ENCODE measurements at places on chromosomes 16 and 17.

- peak; percentile 2 for DNase-seq
These were observed 482.6 kb downstream of the NPIPA7 start for GRCh38 chr16:16861546-16861945.

GRCh38 chr17:27268394-27269085 lies 25.4 kb upstream of the WSB1 start:
- DNase-seq, result no peak

DNA sequence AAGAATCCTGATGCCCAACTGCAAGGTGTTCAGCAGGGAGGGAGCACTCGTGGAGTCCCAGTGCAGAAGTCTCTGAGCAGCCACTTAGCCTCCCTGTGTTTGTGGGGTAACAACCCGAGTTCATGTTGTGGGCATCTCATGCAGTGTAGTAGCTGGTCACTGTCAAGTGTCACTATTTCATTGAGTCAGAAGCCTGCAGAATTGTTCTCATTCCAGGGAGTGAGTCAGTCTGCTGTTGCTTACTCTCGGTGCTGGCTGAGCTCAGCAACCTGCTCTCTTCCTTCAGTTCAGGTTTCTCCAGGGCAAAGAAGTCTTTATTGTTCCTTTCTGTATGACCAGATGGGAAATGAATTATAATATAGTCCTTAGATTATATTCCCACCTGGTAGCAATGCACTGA lies 24.1 kb downstream of the HMOX2 start:
- no peak for DNase-seq

- no peak for DNase-seq
These were observed 1.3 kb upstream of the ACLY start for GRCh38 chr17:41919840-41920579.

DNA sequence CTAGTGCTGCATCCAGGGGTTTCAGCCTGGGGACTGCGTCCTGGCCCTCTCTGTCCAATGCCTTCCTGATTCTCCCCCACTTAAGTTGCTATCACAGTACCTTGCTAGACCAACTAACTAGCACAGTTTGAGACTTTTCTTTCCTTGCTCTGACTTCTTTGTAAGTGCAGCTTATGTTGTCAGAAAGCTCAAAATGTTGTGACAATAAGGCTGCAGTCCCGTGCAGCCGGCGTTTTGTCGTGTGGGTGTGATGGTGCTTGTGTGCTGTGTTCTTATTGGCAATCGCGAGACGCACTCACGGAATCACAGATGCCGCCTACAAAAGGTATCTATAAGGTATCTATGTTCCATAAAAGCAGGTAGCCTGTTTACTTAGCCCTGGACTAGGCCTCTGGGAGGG lies 132.8 kb downstream of the PRKCA start:
- no peak for DNase-seq

DNA sequence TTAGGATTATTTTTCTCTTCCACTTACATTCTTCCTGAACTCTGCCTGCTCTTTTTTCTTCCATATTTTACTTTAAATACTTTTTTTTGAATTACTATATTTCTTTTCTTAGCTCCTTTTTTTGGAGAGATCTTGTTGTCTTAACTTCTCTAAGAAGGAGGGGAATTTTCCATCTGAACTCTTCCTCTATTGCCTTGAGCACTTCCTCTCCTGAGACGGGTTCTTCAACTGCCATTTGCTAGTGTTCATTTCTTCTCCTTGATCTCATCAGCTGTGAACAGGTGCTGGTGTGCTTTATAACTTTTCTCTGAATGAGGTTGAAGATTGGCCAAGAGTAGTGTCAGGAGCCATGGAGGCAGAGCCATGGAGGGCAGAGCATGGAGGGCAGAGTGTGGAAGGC lies 15.1 kb upstream of the CD300LD start:
- no peak for DNase-seq

DNA sequence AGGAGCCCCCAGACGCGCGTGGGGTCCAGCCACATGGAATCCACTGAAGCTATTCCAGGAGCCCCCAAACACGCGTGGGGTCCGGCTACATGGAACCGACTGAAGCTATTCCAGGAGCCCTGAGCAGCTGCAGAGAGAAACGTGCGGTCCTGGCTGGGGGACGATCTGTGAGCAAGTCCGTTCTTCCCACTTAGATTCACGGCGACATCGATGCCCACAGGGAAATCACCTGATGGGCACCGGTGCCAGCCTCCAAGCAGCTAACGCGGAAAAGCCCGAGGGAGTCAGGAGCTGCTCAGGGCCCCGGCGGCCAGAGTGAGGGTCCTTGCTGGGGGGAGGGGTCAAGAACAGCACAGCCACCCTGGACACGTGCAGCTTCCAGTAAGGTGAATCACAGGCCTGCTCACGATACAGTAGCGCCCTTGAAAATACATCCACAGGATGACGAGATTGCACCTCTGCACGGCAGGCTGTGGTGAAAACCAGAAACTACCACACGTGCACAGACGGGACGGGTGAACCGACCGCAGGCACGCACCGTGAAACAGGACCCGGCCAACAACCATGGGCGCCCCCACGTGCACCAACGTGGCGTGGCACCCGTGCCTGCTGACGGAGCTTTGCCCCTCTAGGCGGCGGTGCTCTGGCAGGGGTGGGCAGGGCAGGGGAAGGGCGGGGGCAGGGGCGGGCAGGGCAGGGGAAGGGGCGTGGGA lies 77.7 kb upstream of the GNG13 start:
- DNase-seq, result peak; percentile 20

GRCh38 chr16:75087375-75087979 lies 29.1 kb downstream of the LDHD start:
- no peak for DNase-seq

DNA sequence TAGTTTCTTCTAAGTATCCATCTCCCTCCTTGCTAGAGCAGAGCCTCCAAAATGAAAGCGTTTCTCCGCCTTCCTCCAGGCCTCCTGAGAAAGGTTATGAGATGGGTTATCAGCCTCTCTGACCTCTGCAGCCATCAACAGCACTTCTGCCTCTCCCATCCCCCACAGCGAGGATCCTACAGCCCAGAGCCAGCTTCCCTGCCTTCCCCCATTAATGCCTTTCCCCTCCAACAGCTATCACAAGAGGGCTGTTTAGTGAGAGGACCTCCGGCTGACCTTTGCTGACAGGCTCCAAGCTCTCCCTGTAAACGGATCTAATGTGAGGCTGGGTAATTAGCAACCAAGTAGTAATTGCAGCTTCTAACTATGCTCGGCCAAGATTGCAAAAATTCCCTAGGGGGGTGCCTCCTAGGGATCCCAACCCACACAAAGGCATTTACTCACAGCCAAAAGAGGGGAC lies 55.8 kb downstream of the ZFHX3 start:
- DNase-seq, result no peak

- no peak for DNase-seq
These were observed 149.3 kb downstream of the ENGASE start for GRCh38 chr17:79223953-79224352.

DNA sequence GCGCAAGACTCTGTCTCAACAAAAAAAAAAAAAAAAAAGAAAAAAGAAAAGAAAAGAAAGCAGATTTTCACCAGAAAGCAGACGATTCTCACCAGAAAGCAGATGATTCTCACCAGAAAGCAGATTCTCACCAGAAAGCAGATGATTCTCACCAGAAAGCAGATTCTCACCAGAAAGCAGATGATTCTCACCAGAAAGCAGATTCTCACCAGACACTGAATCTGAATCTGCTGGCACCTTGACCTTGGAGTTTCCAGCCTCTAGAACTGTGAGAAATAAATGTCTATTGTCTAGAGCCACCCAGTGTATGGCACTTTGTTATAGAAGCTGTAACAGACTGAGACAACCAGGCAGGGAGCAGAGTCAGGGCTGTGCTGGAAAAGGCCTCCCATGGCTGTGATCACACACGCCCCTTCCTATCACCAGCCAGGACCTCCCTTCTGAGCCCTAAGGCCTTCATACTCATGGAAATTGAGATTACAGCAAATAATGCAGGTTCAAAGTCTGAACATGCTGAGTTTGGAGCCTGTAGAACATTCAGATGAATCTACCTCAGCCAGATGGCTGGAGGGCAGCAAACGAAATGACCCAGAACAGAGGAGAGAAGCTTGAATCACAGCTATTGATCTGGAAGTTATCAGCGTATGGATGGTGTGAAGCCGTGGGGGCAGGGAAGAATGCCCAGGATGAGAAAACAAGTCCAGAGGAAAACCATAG lies 309.3 kb downstream of the SLC39A11 start:
- DNase-seq, result no peak

- no peak for DNase-seq
These were observed 236.6 kb upstream of the NLRP1 start for GRCh38 chr17:5820721-5821456.

GRCh38 chr16:81797443-81797842 lies 18.4 kb downstream of the PLCG2 start:
- no peak for DNase-seq

Data from stimulated activated CD8-positive, alpha-beta memory T cell treated with anti-CD3 and anti-CD28 coated beads, Interleukin-7, amount 100 ng/mL, for 48 hours (primary cell).